ENCODE measurements at places on chromosomes 1 and 21.

GRCh38 chr1:238811211-238811879, 575.0 kb upstream of the CHRM3 start:
- DNase-seq, result no peak

DNA sequence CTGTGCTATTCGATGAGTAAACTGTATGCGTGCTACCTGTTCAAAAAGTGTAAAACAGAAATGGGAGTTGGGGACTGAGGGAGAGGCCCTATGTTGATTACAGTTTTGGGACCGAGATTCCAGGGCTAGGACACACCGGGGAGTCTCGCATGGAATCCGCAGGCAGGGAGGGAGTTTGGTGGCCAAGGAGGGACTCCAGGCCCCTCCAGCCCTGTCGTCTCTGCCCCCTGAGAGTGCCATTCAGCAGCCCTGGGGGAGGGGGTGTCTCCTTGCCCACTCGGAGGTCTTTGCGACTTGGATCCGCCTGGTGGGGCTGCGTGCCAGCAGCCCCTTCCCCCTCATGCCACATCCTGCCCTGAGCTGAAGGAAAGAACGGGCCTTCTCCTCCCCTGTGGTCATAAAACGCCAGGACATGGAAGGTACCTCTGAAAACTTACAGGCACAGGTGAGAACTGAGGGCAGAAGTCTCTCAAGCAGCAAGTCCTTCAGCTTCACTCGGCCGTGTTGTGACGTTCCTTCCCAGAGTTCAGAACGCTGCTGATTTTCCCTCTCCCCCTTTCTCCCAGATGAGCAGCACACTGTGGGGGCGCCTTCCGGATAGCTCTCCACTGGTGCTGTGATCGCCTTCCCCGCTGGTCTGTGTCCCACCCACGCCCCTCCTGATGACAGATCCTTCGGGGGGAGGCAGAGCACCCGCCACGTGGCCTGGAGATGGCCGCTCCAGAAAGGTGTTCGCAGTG, 141.4 kb downstream of the PEX14 start:
- DNase-seq, result no peak

DNA sequence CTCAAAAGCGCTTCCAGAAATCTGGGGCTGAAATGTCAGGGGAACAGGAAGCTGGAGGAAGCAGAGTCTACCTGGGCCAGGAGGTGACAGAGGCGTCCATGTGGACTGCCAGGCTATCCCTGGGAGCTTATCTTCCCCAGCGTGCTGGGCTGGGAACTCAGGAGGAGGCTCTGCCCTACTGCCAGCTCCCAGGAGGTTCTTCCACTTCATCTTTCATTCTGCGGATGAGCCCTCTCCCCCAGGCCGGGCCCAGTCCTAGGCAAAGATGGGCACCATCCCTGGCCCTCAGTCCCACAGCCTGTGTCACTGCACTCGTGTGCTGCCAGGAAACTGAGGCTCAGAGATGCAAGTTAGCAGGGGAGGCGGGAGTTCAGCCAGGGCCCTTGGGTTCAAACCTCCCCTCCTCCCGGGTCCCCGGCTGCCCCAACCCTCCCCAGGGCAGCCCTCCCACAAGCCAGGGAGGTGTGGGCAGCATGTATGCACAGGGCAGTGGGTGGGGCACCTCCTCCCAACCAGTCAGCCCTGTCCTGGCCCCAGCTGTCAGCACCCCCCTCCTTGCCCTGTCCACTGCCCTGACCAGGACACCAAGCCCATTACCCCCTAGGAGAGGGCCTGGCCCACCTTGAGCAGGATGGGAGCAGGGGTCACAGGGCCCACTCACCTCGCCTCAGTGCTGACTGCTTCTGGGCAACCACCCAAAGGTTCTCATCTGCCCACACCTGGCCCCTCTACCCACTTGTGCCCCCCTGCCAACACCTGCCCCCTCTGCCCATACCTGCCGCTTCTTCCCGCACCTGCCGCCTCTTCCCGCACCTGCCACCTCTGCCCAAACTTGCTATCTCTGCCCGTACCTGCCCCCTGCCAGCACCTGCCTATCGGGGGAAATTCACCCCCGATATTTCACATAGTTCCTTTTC, 226.0 kb downstream of the NPHP4 start:
- no peak for DNase-seq

GRCh38 chr1:91589437-91589836, 88.8 kb downstream of the CDC7 start:
- DNase-seq, result peak; percentile 1

DNA sequence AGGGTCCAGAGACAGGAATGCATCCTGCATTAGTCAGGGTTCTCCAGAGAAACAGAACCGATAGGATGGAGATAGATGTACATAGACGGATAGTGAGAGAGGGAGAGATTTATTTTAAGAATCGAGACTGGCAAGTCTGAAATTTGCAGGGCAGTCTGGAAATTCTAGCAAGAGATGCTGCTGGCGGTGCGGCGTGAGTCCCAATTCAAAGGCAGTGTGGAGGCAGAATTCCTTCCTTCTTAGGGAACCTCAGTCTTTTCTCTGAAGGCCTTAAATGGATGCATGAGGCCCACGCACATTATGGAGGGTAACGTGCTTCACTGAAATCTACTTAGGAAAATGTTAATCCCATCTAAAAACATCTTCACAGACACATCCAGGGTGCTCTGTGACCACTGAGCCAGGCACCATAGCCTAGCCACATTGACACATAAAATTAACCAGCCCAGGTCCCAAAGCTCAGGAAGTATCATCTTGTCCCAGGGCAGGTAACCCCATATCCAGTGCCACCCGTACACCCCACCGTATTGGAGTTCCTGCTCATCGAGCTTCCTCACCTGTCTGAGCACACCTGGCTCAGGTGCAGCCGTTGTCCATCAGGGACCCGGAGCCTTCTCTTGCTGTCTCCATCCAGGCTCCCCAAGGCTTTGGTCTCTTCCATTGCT, 9.7 kb upstream of the PKNOX1 start:
- no peak for DNase-seq

DNA sequence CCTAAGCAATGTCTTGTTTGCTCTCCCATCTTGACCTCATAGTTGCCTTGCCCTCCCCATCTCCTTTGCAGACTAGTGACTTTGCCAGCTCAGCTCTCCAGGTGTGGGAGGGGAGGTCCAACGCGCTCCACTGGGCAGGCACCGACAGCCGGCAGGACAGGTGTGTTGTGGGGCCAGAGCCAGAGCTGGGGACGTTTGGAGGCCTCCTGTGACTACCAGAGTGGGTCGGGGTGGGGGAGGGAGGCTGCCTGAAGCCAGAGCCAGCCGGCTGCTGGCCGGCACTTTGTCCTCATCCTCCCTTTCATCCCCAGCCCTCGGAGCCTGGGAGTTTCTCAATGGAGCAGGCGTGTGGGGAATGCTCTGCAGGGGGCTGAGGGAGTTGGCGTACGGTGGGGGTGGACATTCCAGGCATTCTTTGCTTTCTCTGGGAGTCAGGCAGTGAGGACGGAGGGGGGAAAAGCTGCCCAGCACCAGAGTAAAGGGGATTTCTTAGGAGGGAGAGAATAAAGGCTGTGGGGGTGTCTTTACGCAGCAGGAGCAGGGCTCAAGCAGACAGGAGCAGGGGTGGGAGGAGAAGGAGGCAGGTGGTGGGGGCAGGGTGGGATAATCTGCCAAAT, 20.2 kb downstream of the NUAK2 start:
- no peak for DNase-seq

DNA sequence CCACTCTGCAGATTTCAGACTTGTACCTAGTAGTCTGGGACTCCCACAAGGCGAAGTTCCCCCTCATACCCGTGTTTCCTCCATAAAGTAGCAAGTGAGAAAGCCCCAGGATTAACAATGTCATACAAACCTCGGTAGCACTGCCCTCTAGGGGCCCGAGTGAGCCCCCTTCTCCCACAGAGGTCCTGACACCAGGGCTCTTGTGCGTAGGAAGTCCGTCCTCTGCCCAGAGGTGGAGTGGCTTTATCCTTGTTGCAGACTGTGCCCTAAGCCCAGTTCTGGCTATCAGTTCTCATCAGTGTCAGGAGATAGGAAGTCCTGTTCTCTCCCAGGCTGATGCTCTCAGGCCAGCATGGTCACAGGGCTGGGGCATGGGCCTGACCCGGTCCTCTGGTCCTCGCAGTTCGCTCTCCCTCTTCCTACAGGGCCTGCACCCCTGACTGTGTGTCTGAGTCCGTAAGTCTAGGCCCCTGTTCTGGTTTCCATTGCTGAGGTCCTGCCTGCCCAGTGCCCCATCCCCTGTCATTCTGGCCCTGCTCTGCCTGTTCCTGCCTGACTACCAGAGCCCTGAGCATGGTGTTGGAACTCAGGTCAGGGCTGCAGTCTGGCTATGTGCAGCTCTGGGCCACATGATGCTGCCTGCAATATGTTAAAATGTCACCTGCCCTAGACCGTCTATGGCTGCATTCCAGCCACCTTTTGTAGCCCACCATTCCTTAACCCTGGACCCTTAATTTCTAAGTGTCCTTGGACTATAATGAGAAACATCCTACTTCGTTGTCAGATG, 285.6 kb downstream of the ASTN1 start:
- DNase-seq, result no peak

DNA sequence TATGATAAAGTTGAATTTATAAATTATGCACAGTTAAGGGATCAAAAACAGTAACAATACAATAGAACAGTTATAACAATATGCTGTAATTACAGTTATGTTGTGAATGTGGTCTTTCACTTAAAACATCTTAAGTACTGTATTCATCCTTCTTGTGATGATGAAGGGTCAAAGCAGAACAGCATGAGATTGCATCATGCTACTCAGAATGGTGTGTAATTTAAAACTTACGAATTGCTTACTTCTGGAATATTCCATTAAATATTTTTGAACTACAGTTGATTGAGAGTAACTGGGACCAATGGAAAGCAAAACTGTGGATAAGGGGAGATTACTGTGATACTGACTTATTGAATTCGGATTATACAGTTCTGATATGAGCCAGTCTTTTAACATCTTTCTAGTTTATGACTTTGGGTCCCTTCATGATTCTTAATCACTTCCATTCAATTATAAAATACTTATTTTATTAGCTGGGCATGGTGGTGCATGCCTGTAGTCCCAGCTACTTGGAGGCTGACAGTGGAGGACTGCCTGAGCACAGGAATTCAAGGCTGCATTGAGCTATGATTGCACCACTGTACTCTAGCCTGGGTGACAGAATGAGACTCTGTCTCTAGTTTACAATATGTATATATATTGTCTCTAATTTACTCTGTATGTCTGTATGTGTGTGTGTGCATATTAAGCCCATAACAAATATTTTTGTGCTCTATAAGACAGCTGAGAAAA, 43.2 kb downstream of the ATP1B1 start:
- DNase-seq, result no peak

DNA sequence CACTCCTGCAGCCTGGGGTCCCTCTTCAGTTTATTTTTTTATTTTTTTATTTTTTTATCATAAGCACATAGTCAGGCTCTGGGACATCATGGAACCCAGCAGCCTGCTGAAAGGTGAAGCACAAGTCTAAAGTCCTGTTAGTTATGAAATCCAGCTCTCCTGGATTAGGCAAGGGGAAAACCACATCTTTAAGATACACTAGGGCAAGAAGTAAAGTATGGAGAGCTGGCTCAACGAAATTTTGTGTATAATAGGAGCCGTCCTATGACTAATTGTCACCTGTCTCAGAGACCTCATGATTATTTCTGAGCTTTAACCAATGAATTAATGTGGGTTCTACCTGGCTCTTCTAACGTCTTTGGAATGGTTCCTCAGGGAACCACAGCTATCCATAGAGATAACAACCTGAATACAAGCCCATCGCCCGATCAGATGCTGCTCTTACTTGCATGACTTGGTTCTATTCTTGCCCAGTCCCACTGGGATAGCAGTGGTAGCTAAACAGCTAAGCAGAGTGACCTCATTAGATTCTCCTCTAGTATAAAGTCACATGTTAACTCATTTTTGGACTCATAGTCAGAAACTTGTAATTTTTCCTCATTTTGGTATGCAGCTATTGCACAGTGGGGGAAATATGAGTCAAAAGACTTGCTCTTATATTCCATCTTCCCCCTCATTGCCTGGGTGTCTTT, 122.7 kb downstream of the LMO4 start:
- DNase-seq, result no peak

All from GM13976 (cell line).